ENCODE measurements at places on chromosomes 2 and 18. TPM values are rescaled to one million over a fixed set of nuclear protein-coding genes. Genes with fewer than 3 reads are reported as not detected.

POMC gene
- 10.7 TPM for total RNA-seq

DNA sequence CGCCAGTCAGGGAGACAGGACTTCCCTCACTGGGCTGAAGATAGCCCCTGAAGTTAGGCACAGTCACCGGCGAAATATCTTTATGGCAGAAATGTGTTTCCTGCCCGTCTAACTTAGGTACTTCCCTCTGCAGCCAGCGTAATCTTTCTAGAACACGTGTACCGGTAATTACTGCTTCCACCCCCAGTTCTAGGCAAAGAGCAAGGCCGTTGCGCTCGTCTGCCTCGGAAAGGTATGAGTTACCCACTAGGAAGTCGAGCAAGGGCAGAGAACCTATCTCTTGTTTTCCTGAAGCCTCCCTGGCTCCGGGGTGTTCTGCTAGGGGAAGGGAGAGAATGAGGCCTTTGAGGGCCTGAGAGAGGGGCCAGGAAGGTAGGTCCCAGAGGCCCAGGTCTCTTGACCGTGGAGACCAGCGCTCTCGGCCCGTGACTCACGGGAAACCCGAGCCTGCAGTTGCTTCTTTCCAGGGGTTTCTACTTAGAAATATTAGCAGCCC, 70.0 kb downstream of the TWSG1 start:
- DNase-seq, result no peak

- DNase-seq, result no peak
These were observed 140.2 kb upstream of the ID2 start for GRCh38 chr2:8541636-8542035.

GRCh38 chr2:95272299-95272751, 1.9 kb upstream of the PROM2 start:
- DNase-seq, result no peak

Measured in breast epithelium (tissue), 4 donors.